ENCODE measurements at places on chromosomes 4 and X.

DNA sequence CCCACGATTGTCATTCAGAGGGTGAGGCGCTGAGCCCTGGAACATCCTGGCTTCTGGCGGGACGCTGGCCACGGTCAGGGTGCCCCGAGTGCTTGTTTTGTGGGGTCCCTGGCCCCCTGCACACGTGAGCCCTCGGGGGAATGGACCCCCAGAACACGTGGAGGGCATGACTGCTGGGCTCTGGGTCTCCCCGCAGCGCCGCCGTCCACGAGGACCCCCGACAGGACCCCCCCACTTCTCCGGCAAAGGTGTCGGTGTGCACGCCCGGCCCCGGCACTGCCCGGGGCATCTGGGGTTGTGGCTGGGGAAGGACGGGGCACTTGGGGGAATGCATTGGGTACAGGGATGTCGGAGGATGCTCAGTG lies 13.9 kb upstream of the GTPBP6 start:
- no peak for DNase-seq

DNA sequence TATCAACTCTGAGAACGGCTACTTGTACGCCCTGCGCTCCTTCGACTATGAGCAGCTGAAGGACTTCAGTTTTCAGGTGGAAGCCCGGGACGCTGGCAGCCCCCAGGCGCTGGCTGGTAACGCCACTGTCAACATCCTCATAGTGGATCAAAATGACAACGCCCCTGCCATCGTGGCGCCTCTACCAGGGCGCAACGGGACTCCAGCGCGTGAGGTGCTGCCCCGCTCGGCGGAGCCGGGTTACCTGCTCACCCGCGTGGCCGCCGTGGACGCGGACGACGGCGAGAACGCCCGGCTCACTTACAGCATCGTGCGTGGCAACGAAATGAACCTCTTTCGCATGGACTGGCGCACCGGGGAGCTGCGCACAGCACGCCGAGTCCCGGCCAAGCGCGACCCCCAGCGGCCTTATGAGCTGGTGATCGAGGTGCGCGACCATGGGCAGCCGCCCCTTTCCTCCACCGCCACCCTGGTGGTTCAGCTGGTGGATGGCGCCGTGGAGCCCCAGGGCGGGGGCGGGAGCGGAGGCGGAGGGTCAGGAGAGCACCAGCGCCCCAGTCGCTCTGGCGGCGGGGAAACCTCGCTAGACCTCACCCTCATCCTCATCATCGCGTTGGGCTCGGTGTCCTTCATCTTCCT lies 2.7 kb downstream of the PCDH10 start:
- no peak for DNase-seq

DNA sequence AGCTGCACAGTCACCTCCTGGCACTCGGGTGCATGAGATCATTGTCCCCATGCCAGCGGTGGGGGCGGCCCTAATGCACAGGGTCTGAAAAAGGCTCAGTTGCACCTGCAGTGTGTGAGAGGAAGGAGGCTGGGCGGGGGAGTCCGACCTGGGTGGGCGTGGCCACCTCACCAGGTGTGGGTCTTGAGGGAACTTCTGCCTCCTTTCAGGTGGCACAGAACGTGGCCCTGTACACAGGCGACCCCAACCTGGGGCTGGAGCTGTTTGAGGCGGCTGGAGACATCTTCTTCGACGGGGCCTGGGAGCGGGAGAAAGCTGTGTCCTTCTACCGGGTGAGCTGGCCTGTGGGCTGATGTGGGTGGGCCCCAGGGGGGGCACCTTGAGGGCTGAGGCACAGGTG lies 34.3 kb upstream of the HTRA3 start:
- DNase-seq = no peak

- no peak for DNase-seq
Observed at GRCh38 chrX:138638996-138639395, 72.5 kb downstream of the FGF13 start.

- no peak for DNase-seq
Observed at GRCh38 chrX:109448282-109448938, 33.5 kb downstream of the GUCY2F start.

- no peak for DNase-seq
Observed at GRCh38 chr4:77617203-77617602, 11.6 kb downstream of the CXCL13 start.

DNA sequence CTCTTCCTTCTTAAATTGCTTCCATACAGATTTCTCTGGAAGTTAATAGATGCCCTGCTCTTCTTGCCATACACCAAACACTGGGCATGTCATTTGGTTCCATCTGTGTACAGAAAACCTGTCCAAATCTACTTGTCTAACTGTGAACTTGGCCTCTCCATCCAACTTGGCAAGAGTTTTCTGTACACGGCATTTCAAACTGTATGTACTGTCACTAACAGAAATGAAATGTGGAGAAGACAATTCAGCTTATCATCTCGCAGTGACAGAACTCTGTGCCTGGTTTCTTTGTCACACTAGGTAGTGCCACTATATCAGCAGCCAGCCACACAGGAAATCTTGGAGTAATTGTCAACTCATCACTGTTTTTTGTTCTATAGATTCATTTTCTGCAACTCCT lies 58.2 kb downstream of the CXXC4 start:
- no peak for DNase-seq

DNA sequence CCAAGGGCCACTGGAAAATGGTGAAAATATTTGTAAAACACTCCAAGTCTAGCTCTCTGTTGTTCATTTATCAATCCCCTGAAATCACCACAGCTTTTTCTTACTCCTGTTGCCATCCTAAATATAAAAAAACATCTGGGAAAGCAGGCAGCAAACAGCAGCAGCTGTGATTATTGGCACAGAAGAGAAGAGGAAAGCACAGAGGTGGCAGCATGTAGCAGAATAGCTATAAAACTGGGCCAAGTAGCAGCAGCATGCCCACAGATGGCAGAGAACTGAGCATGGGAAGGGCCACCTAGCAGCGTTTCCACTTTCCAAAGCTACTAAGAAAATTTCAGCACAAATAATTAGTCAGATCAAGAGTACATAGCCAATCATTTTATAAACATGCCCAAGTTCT lies 307.2 kb downstream of the SLC7A11 start:
- DNase-seq = no peak

DNA sequence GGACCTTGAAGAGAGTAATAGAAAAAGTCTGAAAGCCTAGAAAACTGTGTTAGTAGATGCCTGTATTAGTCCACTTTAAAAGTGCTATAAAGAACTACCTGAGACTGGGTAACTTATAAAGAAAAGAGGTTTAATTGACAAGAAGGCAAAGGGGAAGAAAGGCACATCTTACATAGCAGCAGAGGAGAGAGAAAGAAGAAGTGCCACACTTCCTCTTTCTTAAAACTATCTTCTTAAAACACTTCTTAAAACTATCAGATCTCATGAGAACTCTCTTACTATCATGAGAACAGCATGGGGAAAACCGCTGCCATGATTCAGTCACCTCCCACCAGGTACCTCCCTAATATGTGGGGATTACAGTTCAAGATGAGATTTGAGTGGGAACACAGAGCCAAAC lies 18.8 kb upstream of the COL25A1 start:
- no peak for DNase-seq

GRCh38 chr4:28754376-28754775 lies 1893.7 kb downstream of the STIM2 start:
- no peak for DNase-seq

DNA sequence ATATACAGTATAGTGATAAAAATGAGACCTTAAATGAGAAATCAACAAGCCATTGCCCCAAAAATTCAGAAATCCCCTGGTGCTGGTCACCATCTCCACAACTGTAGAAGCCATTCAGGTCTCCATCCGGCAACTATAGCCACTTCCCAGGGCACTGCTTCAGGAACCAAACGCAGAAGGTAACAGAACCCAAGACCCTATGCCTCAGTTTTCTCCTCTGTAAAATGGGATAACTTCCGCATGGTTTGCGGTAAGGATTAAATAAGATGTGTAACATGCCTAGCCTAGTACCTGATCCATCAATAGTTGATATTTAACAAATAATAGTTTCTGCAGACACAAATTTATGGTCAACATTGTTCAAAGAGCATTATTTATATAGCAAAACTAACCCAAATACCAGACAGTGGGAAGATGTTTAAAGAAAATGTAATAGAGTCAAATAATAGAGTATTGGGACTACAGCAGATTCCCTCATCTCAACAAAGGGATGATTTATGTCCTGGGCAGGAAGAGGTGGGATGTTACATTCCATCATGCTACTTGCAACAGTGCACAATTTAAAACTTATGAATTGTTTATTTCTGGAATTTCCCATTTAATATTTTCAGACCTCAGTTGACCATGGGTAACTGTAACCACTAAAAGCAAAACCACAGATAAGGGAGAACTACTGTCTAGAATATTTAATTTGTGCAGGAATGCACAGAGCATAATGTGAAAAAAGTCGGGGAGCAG lies 30.0 kb downstream of the IRF2 start:
- no peak for DNase-seq

- DNase-seq = no peak
Observed at GRCh38 chrX:110414273-110414672, 55.6 kb downstream of the RTL9 start.

- no peak for DNase-seq
Observed at GRCh38 chr4:89765966-89766365, 71.0 kb downstream of the SNCA start.

GRCh38 chrX:119036107-119037029 lies 36.4 kb upstream of the CT47C1 start:
- no peak for DNase-seq

- DNase-seq = no peak
Observed at GRCh38 chrX:137565921-137566745, at the start of gene ZIC3. Gene ZIC3 (plus strand): TSS chrX:137566127. CDS start chrX:137566692, 565 bp downstream.

- DNase-seq = no peak
Observed at GRCh38 chr4:36243355-36244256, 708 bp downstream of the ARAP2 start.

- DNase-seq = no peak
Observed at GRCh38 chr4:12359420-12359819, 930.7 kb upstream of the HS3ST1 start.

DNA sequence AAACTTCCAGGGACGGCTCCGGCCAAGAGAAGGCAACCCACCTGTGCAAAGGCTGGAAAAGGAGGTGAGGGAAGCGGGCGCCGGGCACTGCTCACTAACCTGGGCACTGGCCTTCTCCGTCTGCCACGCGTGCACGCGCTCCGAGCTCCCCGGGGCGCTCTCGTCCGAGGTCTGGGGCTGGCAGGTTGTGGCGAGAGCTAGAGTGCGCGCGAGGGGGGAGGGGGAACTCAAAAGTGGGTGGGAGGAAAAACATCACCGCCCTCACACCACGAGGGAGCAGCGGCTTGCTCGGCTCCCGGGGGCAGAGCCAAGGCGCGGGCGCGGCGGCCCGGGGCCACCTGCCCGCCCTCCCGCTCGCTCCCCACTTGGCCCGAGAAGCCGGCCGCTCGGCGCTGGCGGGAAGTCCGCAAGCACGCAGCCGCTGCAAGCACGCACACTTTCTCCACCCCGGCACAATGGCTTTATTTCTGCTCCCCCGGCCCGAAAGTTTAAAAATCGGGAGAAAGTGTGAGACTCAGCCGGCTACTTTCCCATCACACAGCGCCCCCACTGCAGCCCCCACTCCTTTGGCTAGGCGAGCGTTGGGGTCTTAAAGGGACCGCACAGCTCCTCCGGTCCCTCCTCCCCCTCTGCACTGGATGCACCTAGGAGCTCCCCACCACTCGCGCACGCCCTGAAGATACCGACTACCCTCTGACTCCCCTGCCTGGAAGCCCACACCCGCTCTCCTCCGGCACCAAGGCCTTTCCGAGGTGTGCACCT lies at the start of gene CHRDL1:
Gene CHRDL1 (minus strand): TSS at position 173 of the 762 bp plus-strand sequence. CDS start 3,636 bp downstream, outside the sequence.
- DNase-seq = no peak

- no peak for DNase-seq
Observed at GRCh38 chr4:168868044-168868781, 141.8 kb downstream of the CBR4 start.

- no peak for DNase-seq
Observed at GRCh38 chr4:175767150-175767549, 44.9 kb downstream of the GPM6A start.

DNA sequence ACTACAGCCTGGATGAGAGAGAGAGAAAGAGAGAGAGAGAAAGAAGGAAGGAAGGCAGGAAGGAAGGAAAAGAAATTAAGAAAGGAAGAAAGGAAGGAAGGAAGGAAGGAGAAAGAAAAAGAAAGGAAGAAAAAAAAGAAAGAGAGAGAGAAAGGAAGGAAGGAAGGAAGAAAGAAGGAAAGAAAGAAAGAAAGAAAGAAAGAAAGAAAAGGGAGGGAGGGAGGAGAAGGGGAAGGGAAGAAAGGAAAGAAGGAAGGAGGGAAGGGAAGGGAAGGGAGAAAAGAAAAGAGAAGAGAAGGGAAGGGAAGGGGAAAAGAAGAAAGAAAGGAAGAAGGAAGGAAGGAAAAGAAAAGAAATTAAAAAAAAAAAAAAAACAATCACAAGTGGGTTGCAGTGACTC lies 146.3 kb downstream of the OPHN1 start:
- no peak for DNase-seq

DNA sequence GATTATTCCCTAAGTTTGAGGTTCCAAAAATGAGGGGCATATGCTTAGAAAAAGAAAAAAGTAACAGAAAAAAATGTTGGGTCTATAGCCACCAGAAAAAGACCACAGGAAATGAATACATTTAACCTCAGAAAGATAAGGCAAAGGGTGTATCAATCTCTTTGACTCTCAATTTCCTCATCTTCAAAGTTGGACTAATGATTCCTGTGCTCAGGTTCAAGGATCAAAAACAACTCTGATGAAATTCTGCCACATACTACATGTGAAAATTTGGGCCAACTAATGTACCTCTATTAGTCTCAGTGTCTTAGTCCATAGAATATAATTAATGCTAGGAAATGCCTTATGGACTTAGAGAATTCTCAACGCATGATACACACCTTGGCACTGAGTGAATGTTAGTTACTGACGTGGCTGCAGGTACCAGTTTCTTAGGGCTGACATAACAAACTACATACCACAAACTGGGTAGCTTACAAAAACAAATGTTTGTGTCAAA lies 257.7 kb downstream of the ANKRD50 start:
- DNase-seq = no peak

- no peak for DNase-seq
Observed at GRCh38 chr4:154435895-154436294, 55.7 kb downstream of the DCHS2 start.

- DNase-seq = no peak
Observed at GRCh38 chrX:24124244-24124799, 25.2 kb upstream of the ZFX start.

DNA sequence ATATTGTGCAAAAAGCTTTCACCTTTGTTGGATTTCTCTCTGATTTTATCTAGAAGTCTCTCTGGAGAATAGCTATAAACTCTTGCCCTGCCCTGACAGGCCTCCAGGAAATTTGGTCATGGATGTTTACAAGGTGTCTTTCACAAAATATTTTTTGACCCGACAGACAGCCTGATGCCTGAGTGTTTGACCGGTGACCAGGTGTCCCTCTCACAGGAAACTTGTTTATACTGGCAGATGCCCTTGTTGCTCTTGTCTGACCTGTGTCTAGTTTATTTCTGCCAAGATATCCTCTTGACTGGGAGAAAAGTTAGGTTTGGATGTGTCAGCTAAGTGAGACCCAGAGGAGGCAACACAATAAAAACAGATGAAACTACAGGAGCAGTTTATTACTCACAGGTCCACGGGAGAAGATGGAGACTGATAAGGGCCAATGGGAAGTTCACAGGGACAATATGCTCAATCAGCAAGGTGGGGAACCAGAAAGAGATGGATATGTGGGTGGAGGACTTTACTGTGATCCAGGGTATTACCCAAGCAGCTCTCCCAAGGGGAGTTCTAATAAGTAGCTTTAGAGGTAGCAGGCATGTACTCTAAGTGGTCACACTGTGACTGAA lies 243.3 kb downstream of the ARAP2 start:
- no peak for DNase-seq

Measured in stimulated activated CD8-positive, alpha-beta memory T cell treated with anti-CD3 and anti-CD28 coated beads, Interleukin-15, amount 100 ng/mL, for 24 hours (primary cell).